ENCODE measurements at places on chromosomes 3 and 15.

DNA sequence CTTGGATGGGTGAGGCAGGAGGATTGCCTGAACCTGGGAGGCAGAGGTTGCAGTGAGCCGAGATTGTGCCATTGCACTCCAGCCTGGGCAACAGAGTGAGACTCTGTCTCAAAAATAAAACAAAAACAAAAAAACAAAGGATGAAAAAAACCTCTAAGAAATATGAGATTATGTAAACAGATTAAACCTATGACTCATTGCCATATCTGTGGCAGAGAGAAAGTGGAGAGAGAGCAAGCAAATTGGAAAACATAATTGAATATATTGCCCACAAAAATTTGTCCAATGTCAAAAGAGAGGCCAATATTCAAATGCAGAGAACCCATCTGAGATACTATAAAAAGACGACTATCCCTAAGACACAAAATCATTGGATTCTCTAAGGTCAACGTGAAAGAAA lies 1106.0 kb downstream of the OTOL1 start:
- DNase-seq = no peak

- no peak for DNase-seq
These were observed 146.2 kb downstream of the GREM1 start for GRCh38 chr15:32864051-32864450.

GRCh38 chr3:196499807-196500524 lies 3.6 kb downstream of the RNF168 start:
- no peak for DNase-seq

- DNase-seq = no peak
These were observed 486.7 kb downstream of the IL5RA start for GRCh38 chr3:2623436-2623835.

GRCh38 chr15:99282586-99282985 lies 31.3 kb downstream of the LRRC28 start:
- DNase-seq = no peak

DNA sequence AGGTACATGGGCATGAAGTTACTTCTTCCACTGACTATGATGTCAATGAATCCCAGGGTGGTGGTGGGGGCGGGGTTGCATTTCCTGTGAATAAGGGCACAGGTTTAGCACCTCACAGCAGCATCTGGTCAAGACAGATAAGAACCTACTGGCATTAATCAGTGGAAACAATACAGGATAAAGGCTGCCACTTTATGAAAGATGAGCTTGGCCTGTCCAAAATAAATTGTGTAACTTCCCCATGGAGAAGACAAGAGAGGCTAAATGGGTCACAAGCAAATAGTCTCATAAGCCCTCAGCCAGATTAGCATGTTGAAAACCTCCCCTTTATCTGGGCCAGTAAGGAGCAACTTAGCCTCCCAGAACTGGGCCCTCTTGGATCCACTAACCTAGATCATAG lies 27.4 kb upstream of the PLSCR2 start:
- DNase-seq = no peak

GRCh38 chr3:131381445-131382291 lies at the start of gene NUDT16:
Gene NUDT16 (plus strand): TSS chr3:131381774. CDS start chr3:131381805, 31 bp downstream.
- DNase-seq = peak; percentile 99
